Fibroblast of villous mesenchyme (primary cell): ENCODE measurements at places on chromosomes 5 and 9. TPM values are rescaled to one million over a fixed set of nuclear protein-coding genes. Genes with fewer than 3 reads are reported as not detected.

The CDC20B gene
- not detected in 2 replicates for total RNA-seq

The SOWAHA gene
- under 0.01 TPM in 2 replicates for total RNA-seq

The C7 gene
- total RNA-seq: under 0.01 TPM in 1 of 2 replicates, not detected in the other

The TTC23L gene
- total RNA-seq: under 0.01 TPM in 1 of 2 replicates, not detected in the other

The IFNA10 gene
- total RNA-seq: not detected in 2 replicates

The IFNK gene
- total RNA-seq: not detected in 2 replicates

The ZNF366 gene
- total RNA-seq: under 0.01 TPM in 2 replicates

The SCGB3A1 gene
- total RNA-seq: not detected in 2 replicates

The IFNA21 gene
- not detected in 2 replicates for total RNA-seq

The SUB1 gene
- 105 and 142 TPM in 2 replicates for total RNA-seq

The GPR21 gene
- 1.9 and 3.0 TPM in 2 replicates for total RNA-seq

The INSL6 gene
- total RNA-seq: 0.43 and 0.64 TPM in 2 replicates

The SPINK7 gene
- total RNA-seq: not detected in 2 replicates

The GABRA1 gene
- not detected in 2 replicates for total RNA-seq
